ENCODE measurements at places on chromosomes 1 and 21.

- DNase-seq = no peak
Measured at GRCh38 chr1:234672349-234673135, 62.6 kb upstream of the IRF2BP2 start.

- no peak for DNase-seq
Measured at GRCh38 chr1:23963617-23964234, 4.1 kb downstream of the PNRC2 start.

DNA sequence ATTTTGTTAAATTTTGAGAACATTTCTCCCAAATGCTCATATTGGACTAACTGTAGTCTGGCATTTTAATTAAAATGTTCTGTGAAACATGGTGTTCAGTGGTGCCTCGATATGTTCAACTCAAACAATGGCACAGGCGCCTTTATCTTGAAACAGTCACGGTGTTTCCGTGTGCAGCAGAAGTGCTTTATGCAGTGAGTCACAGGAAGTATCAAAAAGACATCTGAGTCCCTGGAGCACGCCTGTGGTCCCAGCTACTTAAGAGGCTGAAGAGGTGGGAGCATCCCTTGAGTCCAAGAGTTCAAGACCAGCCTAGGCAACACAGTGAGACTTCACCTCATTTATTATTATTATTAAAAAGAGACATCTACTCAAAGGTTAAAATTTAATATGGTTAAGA is 52.2 kb downstream of the GREM2 start:
- DNase-seq = no peak

DNA sequence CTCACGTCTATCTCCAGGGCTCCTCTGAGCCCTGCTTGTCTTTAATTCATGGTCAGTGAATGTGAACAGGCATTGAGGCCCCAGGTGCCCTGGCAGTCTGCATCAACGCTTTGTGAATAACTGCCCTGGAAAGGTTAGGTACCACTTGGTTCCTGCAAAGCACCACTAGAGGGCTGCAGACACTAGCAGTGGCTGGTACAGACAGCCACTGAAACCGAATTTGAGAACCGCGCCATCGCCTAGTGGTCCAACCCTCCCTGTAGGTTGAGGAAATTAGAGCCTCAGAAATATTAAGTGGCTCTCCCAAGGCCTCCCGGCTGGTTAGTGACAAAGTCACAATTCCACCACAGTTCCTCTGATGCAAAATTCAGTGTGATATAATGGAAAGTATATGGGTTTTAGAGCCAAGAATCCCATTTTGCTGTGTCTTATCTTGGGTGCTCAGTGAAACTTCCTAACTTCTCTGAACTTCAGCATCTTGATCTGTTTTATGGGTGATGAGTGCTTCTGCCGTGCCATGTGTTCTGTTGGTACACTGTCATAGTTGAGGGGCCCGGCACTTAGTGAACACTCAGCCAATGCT is 46.2 kb upstream of the BCL9 start:
- DNase-seq = peak; percentile 64

DNA sequence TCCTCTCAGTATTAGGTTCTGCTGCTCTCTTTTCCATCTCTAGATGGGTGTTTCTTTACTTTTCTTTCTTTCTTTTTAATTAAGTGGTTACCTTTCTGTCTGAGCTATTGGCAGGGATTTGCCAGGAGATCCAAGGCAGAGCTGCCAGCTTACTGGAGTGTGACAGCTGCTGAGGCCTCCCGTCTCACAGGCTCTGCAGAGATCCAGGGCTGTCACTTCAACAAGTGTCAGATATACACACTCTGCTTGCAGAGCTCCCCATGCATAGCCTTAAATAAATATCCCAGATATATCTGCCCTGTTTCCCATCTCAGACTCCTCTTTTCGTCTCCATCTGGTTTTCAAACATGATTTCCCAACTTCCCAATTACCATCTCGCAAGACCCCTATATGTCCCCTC is 124.3 kb downstream of the NOS1AP start:
- no peak for DNase-seq

DNA sequence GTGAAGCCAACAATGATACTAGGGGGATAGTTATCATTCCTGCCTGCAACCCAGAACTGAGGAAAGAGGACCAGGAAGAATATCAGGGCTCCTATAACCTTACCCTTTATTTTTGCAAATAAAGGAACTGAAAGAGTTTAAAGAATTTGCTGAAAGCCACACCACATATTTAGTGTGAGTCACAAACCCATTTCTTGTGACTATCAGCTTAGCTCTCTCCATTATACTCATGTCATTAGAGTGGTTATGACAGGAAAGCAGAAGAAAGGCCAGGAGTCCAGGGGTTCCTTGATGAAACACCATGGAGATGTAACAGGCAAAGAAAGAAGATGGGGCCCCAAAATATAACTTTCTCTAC is 141.1 kb upstream of the SAMSN1 start:
- DNase-seq = no peak

DNA sequence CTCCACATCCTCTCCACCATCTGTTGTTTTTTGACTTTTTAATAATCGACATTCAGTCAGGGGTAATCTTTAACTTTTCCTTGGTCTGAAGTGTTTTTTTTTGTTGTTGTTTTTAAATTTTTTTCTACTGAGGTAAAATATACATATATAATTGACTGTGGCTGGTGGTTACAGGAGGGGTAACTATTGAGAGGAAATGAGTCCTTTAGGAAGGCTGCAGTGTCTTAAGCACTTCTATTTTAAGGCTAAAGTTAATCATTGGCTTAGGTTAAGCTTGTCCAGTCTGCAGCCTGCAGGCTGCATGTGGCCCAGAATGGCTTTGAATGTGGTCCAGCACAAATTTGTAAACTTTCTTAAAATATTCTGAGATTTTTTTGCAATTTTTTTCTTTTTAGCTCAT is 172.5 kb downstream of the CTH start:
- no peak for DNase-seq

DNA sequence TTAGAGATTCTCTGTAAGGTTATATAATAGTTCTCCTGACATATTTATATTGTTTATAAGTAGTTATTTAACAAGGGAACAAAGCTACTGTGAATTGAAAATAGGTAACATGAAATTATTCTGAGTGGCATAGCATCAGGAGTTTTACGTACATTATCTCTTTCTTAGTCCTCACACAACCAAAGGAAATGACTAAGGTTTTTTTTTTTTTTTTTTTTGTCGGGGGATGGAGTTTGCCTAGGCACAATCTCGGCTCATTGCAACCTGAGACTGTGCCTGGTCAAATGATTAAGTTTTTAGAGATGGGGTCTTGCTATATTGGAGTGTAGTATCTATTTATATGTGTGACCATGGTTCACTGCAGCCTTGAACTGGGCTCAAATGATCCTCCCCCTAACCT is 24.9 kb downstream of the TMED5 start:
- no peak for DNase-seq

- DNase-seq = no peak
Measured at GRCh38 chr1:6587261-6588005, 7.6 kb downstream of the ZBTB48 start.

DNA sequence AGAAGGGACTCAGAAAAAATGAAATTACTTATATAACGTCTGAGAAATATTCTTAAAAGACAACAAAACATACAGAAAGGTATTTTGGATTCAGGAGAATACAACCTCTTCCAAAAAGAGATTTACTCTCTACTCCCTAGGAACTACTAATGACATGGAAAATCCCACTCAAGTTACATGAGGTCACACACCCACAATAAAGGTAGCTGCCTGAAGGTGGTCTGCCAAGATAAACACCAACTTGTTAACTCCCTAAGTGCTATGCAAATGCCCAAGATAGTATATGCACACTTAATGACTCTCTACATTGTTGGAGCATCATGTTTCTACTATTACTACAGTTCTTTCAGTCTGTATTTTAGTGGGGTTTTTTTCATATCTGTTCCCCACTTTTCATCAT is 26.5 kb downstream of the RERE start:
- DNase-seq = no peak

DNA sequence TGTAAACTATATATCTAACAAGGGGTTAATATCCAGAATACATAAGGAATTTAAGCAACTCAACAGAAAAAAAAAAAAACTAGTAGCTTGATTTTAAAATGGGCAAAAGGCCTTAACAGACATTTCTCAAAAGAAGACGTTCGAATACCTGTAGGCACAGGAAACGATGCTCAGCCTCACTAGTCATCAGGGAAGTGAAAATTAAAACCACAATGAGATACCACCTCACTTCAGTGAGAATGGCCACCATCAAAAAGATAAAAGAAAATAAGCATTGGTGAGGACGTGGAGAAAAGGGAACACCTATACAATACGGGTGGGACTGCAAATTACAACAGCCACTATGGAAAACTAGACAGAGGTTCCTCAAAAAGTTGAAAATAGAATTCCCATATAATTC is 37.3 kb downstream of the NPHP4 start:
- DNase-seq = no peak

DNA sequence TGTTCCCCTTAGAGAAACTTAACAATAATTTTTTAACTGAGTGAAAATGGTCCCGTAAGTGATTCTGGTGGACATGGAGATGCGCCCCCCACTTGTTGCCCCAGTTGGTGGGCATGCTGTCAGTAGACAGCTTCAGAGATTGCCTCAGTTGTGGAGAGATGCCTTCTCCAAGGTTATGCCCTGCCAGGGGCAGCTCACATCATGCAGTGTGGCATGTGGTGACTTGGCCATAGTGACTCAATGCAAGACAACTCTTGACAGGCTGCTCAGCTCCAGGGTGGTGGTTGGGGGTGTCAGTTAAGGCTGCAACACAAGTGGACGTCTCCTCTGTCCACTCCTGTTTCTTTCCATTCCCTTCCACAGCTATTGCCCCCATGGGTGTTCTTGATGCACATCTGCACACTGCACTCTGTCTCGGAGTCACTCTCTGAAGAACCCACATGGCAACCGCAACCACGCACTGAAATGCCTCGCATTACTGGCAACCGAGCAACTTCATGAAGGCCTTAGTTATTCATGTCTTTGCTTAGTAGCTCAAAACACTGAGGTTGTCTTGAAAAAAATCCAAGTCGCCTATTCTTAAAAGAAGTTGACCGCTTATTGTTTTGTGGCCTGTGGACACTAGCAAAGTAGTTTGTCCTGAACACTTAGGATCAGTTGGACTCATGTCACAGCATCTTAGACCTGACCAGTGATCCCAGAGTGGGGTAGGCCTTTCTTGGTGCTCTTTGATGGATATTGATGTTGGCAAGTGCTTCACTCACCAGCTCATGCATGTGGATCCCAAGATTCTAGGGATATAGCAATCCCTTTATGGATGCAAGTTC is 54.8 kb upstream of the USP1 start:
- DNase-seq = no peak

DNA sequence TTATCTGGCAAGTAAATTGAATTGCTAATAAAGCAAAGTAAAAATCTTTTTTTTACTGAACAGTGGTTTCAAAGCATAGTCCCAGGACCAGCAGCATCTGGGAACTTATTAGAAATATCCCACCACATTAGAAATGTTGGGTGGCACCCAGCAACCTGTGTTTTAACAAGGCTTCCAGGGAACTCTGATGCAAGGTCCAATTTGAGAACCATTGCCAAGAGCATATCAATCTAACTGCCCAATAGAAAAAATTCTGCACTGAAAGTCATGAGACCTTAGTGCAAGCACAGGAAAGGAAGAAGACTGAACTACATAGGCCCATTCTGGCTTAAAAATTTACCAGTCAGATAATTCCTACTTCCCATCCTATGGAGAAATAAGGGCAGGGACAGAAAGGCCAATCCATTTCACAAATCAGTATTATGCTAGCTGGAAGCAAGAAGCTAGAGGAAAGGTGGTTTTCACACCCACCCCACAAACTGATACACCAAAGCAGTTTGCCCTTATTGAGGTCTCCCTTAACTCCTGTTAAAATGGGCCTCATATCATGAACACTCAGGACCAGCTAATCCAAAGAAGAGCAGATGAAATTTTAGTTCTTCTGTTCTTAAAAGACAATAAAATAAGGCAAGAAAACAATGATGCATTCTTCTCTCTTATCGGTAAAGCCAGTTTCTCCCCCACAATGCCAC is 17.5 kb upstream of the C1orf105 start:
- no peak for DNase-seq

DNA sequence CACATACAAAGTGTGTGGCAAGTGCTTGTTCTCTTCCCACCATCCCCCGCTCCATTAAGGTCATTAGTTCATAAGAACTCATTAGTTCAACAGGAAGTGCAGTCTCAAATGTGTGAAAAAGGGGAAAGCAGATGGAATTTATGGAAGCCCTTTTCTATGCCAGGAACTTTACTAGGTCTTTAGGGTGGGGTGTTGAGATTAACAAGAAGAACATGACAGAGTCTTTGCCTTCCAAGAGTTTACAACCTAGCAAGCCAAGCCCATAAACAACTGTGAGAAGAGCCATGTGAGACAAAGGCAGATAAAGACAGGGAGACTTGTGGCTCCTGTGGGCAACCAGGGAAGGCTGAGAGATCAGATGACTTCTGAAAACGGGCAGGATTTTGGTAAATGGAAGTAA is 21.4 kb downstream of the PLEKHA6 start:
- DNase-seq = no peak

- no peak for DNase-seq
Measured at GRCh38 chr1:221040691-221041285, 161.5 kb downstream of the HLX start.

GRCh38 chr1:177278626-177279390 is 108.0 kb downstream of the BRINP2 start:
- DNase-seq = no peak

DNA sequence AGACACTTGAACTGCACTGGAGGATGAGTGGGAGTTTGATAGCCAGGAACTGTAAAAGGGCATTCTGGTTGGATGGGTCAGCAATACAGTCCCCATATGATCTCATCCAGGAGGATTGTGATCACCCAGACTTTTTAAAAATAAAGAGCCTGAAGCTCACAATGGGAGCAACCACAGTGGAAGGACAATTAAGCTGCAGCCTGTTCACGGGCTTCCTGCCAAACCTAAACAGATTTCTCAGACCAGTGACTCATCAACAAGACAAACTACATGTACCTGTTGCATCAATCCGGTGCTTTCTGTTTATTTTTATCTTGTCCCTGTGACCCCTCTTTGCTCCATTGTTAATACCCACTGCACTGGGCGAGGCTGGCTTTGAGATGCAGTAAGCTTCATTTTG is 52.3 kb downstream of the PAPPA2 start:
- DNase-seq = peak; percentile 86

- peak; percentile 25 for DNase-seq
Measured at GRCh38 chr1:23100074-23100748, 68.4 kb downstream of the LUZP1 start.

GRCh38 chr1:28526886-28527285 is 21.0 kb downstream of the RCC1 start:
- no peak for DNase-seq

GRCh38 chr1:65255035-65255655 is 54.2 kb upstream of the DNAJC6 start:
- peak; percentile 46 for DNase-seq

DNA sequence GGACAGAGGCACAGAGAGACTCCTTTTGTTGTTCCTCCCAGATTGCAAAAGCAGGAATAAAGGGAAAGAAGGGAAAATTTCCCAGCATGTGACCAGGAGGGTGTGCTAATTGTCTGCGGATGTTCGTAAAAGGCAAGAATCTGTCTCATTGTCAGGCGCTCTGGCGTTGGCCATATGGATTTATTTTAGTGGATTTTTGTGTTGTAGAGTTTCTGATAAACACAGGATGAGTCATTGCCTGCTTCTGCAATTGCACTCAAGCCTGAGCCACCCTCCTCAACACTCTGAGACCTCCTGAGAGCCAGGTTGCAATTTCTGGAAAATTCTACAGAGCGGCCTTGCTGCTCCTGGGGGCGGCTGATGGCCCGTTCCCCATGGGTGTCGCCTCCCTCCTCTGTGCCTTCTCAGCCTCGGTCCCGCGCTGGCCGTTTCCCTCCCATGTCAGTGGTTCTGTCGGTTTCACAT is 227.7 kb downstream of the KAZN start:
- DNase-seq = no peak

All from SW480 (cell line).